ENCODE measurements at places on chromosomes 13 and 19. TPM values are rescaled to one million over a fixed set of nuclear protein-coding genes. Genes with fewer than 3 reads are reported as not detected.

- DNase-seq, result no peak
Observed at GRCh38 chr13:85497652-85498051, 301.6 kb downstream of the SLITRK6 start.

DNA sequence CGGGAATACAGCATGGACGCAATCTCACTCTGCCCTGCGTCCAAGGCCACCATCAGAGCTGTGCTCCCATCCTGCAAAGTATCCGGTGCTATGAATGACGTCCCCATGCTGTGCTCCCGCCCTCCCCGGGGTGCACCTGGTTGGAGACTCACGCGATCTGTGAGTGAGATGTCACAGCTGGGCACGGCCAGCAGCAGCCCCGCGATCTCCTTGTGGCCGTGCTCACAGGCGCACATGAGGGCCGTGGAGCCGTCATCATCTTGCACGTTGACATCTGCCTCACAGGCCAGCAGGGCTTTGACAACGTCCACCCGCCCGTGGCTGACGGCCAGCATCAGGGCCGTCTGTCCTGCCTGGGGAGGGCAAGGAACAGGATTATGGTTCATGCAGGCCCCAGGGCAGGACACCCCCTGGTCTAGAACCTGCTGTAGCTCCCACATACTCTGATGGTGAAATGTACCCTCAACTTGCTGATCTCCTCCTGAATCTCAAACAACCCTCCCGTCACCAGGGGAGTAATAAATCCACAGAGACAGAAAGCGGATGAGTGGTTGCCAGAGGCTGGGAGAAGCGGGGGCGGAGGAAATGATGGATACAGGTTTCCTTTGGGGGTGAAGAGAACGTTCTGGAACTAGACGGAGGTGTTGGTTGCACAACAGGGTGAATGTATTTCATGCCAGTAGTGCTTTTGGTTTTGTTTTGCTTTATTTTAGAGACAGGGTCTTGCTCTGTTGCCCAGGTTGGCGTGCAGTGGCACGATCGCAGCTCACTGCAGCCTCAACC lies 14.5 kb upstream of the SPC24 start:
- peak; percentile 65 for DNase-seq

DNA sequence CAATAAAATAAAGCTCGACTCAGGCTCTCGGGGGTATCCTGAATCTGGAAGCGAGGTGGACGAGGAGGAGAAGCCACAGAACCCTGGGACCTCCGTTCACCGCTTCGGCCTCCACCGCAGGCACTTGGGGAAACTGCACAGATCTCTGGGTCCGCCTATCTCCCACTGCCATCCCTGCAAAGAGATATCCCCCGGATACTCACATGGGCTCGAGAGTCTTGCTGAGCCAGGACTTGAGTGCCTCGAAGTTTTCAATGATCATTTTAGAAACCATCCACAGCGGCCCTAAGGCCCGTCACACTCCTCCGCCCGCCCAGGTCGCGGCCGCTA lies 589 bp downstream of the RBM26 start:
- no peak for DNase-seq

- DNase-seq, result no peak
Observed at GRCh38 chr13:101612735-101613134, 160.3 kb downstream of the ITGBL1 start.

GRCh38 chr13:53445686-53446085 lies 417.1 kb downstream of the OLFM4 start:
- no peak for DNase-seq

- DNase-seq, result no peak
Observed at GRCh38 chr19:44645407-44646048, 1.8 kb downstream of the PVR start.

- DNase-seq, result peak; percentile 56
Observed at GRCh38 chr13:111911121-111911720, 155.7 kb upstream of the SOX1 start.

GRCh38 chr19:40006273-40006691 lies 9.4 kb downstream of the ZNF546 start:
- DNase-seq, result peak; percentile 49

- DNase-seq, result no peak
Observed at GRCh38 chr13:20847296-20847695, 55.2 kb downstream of the XPO4 start.

DNA sequence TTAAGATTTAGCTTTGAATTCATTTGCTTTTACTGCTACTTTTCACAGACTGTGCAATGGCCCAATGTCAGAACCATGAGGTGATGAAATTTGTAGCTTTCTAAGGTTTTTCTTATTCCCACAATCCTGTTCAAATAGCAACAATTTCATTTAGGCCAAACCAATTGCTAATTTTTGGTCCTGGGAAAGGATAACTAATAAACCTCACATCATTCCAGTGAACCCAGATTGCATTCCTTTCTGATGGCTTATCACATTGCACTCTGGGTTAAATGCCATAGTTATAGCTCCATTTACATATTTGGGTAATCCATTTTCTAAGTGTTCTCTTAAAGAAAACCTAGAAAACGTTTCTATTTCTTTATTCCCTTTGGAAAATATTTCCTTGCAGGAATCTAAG lies 22.9 kb upstream of the POMP start:
- no peak for DNase-seq

DNA sequence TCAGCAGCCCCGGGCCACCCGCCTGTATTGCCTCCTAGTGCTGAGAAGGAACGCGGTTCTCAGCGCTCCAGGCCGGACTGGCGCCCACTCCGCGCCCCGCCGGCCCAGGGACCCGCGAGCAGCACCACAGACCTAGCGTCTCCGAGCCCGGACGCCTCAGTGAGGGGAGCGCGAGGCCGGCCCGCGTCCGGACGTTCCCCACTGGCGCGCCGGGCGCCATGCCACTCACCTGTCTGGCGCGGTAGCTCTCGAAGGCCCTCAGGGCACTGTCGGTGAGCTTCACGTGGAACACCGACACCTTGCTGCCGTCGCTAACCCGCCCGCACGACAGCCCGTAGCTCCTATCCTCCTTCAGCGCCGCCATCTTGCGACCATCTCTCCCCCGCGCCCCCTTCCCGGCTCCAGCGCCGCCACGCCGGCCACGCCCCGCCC lies at the start of gene ELL:
TSS of gene ELL (minus strand) at position 379 of the 432 bp plus-strand sequence. CDS start at position 364, 15 bp downstream.
- peak; percentile 42 for DNase-seq

GRCh38 chr19:52007451-52007805 lies 583 bp downstream of the ZNF615 start:
- peak; percentile 29 for DNase-seq

DNA sequence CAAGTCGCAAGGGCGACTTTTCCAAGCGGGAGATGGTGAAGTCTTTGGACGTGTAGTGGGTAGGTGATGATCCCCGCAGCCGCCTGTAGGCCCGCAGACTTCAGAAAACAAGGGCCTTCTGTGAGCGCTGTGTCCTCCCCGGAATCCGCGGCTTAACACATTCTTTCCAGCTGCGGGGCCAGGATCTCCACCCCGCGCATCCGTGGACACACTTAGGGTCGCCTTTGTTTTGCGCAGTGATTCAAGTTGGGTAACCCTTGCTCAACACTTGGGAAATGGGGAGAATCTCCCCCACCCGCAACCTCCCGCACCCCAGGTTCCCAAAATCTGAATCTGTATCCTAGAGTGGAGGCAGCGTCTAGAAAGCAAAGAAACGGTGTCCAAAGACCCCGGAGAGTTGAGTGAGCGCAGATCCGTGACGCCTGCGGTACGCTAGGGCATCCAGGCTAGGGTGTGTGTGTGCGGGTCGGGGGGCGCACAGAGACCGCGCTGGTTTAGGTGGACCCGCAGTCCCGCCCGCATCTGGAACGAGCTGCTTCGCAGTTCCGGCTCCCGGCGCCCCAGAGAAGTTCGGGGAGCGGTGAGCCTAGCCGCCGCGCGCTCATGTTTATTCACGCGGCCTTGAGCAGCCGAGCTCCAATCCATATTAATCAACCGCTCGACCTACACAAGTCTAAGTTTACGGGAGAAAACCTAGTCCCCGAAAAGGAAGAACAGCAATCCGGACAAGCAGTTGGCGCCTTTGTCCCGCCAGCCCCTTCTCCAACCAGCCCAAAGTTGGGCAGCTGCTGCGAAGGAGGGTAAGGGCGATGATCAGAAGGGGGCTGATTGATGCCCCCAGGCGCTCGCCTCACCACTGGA lies 9.9 kb downstream of the SOX21 start:
- peak; percentile 39 for DNase-seq

GRCh38 chr13:102870677-102871415 lies 25.0 kb downstream of the ERCC5 start:
- peak; percentile 19 for DNase-seq

DNA sequence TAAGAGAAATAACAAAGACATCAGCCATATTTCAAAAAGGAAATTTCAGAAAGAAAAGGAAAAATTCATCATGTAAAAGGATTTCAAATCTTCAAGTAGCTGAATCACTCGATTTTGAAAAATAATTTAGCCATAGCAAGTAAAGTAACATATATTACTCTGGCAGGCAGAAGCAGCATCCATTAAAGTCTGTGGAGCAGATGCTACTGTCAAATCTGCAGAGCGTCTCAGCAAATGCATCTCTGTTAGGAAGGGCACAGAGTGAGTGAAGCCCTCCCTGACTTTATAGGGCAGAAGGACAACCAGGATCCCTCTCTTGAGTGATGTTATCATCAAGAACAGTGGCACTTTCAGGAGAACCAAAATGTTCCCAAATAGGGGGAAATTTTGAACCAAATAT lies 445.5 kb downstream of the EFNB2 start:
- DNase-seq, result peak; percentile 3

DNA sequence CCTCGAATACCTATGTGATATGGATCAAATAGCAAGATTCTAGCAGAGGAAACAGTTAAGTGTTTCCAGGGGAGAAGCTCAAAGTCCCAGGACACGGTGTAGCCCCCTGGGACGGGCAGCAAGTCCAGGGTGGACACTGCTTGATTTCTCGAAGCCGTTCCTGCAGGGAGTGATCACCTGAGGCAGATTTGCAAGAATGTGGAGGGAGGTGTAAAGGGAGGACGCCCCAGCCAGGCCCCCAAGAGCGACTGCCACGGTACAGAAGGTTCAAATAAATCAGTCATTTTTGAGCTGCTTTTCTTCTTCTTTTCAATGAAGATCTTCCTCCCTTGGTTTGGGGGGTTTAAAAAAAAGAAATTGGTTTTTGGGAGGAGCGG lies 41.4 kb downstream of the KLF2 start:
- peak; percentile 23 for DNase-seq

DNA sequence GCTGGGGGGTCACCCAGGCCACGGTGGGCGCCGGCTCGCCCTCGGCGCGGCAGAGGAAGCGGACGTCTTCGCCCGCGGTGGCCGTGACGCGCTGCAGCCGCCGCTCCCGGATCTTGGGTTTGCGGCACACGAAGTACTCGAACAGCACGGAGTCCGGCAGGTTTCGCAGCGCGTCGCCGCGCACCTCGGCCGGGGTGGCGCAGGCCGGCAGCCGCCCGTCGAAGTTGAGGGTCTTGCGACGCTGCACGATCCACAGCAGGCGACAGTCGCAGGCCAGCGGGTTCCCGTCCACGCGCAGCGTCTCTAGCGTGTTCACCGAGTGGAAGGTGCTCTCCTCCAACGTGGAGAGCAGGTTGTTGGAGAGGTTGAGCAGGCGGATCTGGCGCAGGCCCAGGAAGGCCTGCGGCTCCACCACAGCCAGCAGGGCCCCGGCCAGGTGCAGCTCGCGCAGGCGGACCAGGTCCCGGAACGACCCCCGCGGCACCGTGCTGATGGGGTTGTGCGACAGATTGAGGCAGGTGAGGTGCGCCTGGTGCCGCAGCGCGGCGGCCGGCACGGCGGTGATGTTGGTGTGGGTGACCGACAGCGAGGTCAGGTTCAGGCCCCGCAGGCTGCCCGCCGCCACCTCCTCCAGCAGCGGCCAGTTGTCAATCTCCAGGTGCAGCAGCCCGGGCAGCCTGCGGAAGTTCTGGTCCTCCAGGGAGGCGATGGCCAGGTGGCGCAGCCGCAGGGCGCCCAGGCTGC lies 8.6 kb upstream of the PEAK3 start:
- peak; percentile 57 for DNase-seq

DNA sequence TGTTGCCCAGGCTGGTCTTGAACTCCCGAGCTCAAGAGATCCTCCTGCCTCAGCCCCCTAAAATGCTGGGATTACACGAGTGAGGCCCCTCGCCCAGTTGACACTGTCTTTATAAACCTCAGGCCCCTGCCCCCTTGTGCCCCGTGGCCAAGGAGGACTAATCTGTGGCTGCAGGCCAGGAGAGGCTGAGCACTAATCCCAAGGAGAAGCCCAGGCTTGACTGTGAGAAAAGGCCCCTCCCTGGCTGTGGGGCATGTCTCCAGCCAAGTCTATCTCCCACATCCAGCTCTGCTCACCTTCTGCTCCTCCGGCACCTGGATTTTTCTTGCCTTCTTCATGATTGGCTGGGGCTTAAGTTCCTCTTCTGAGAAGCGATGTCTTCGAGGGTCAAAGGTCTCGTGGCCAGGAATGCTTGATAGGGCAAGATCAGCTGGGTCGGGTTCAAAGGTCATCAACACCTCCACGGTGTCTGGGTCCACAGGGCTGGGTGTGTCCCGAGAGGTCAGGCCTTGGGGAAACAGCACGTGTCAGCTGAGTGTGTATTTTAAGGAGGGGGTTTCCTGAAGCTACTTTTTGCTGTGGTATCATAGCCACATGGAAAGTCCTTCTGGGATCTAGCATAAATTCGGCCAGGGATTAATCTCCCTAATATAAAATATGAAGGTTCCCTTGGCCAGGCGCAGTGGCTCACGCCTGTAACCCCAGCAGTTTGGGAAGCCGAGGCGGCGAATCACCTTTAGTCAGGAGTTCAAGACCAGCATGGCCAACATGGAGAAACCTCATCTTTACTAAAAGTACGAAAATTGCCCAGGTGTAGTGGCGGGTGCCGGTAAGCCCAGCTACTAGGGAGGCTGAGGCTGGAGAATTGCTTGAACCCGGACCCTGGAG lies 3.8 kb downstream of the DBP start:
- peak; percentile 83 for DNase-seq

DNA sequence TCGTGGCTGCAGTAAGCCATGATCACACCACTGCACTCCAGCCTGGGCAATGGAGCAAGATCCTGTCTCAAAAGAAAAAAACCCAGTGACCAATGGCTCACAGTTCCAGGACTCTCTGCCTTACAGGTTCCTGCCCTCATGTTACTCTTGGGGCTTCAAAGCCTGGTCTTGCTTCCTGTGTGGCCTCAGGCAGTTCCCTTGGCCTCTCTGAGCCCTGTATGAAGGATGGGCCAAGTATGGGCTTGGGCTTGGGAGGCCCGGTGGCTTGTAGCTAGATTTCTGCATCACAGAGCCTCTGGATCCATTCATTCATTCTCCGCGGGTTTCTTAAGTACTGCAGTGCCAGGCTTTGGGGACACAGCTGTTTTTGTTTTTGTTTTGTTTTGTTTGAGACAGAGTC lies 780 bp upstream of the TSPAN16 start:
- no peak for DNase-seq

DNA sequence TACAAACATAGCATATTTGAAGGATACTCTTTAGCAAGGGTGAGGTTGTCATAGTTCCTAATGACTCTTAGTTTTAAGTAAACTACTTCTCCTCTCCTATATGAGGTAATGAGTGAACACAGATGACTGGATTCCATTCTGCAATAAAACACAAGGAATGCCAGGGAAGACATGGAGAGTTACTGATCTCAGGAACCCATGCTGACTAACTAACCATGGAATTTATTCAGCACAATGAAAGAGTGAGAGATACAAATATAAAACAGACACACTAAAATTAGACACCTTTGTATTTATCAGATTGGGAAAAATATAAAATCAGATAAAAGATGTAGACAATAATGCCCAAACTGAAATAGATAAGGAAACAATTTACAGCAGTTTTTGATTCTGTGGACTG lies 1525.9 kb upstream of the SLC10A2 start:
- no peak for DNase-seq

The PIBF1 gene
- total RNA-seq, result 19.9 TPM

The HCST gene
- 0.36 TPM for total RNA-seq

The ARHGAP33 gene
- total RNA-seq, result 2.2 TPM

The KLK7 gene
- total RNA-seq, result not detected

The ZNF564 gene
- total RNA-seq, result 7.4 TPM
